ENCODE measurements at places on chromosomes 1 and 21.
A peak's percentile ranks its signal among the peaks of the same experiment; 100 is the strongest.

DNA sequence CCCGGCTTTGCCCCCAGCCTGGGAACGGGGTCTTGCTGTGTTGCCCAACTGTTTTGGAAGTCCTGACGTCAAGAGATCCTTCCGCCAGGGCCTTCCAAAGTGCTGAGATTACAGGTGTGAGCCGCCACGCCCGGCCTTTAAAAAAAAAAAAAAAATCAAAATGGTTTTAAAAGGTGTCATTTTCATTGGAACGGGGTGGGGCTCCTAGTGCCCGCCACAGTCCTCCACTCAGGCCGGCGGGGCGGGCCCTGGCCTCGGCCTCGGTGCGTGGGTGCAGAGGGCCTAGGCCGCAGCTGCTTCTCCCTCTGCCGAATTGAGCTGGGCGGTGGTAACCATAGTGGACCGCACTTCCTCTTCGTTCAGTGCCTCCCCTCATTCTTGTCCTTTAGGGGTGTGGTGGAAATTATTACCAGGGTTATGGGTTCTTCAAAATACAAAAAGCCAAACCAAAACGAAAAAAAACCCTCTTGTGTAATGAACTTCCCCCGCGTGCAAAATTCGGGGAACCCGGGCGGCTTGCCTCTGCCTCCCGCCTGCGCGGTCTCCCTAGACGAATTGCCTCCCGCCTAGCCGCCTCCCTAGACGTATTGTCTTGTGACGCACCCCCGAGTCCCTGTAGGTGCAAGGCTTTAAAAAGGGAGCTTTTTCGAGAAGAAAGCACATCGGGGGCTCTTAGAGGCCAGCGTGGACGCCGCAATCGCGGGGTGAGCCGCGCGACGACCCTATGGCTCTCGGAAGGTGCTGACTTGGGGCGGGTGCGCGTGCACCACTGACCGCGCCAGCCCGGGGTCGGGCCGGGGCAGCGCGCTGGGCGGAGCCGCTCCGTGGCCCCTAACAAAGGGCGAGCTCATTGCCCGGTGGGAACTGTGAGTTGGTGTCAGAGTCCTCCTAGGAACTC is 10.5 kb upstream of the SPEN start:
- DNase-seq, result peak; percentile 52

DNA sequence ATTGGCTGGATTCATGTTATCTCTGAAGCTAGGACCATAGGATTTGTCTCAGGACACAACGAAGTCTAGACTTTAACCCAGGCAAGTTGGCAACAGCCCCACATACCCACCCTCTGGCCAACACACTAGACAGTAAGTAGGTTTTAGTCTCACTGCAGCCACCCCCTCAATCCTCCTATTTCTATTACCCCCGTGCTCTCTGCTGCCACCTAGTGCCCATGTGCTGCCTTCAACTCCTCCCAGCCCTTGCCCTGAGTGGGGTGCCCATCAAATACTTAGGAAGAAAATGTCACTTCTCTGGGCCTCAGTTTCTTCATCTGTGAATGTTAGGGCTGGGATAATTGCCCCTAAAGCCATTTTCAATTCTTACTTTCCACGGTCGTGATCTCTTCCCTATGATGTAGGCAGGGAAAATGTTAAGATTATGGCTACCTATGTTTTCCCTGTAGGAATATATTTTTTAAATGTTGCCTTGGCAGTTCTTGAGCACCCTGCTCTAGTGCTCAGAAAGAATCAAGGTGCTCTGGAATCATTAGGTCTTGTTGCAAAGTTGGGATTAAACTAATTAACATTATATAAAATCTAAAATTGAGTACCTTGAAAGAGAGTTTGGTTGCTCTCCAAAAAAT is 213.0 kb downstream of the LMX1A start:
- no peak for DNase-seq

DNA sequence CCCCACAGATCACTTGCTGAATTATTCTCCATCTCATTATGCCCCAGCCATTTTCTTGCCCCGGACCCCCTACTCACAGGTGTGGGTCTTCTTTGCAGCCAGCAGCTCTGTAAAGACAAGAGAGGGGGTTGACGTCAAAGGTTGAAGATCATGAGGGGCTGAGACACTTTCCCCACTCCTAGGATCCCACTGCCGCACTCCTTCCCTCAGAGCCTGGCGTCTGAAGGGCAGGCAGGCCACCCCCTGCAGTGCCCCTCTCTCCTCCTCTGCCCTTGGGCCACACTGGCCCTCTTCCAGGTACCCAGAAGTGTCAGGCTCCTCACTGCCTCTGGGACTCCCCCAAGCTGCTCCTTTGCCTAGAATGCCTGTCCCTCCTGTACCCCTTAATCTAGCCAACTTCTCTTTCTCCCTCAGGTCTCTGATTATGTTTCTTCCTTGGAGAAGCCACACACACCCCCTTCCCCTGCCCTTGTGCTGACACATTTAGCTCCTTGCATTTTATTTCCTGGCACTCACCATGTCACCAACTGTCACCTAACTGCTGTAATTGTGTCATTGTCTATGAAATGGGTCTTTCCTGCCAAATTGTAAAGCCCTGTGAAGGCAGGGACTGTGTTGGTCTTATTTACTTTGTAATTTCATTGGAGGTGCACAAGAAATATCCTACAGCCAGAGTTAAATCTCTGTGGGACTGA is 2.1 kb downstream of the RORC start:
- no peak for DNase-seq

- no peak for DNase-seq
These were observed 84.5 kb upstream of the SAMSN1 start for GRCh38 chr21:14630556-14631069.

- DNase-seq, result no peak
These were observed 1.9 kb downstream of the GALE start for GRCh38 chr1:23798662-23799142.
